Osteocyte (in vitro differentiated cells): ENCODE measurements at places on chromosomes 1 and 21. TPM values are rescaled to one million over a fixed set of nuclear protein-coding genes. Genes with fewer than 3 reads are reported as not detected.

FCAMR gene
- not detected in 2 replicates for total RNA-seq

SPATA46 gene
- total RNA-seq, result not detected in 2 replicates

GRCh38 chr1:242017580-242018233, 18.8 kb upstream of the MAP1LC3C start:
- no peak for DNase-seq

DNA sequence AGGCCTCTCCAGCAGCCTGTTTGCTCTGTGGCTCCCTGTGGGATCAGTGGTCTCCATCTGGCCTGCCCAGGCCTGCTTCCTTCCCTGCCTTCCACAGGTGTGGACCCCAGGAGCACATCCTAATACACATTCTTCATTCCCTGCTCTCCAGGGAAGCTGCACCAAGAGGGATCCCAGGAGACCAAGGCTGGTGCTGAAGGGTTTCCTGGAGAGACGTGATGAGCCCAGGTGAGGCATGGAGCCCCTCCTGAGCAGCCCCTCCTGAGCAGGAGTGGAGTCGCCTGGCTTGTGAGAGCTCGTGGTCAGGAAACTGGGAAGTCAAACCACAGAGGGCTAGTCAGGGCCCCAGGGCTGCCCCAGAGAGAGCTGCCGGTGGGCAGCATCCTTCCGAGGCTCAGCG, 561.4 kb downstream of the MATN1 start:
- DNase-seq, result no peak

DNA sequence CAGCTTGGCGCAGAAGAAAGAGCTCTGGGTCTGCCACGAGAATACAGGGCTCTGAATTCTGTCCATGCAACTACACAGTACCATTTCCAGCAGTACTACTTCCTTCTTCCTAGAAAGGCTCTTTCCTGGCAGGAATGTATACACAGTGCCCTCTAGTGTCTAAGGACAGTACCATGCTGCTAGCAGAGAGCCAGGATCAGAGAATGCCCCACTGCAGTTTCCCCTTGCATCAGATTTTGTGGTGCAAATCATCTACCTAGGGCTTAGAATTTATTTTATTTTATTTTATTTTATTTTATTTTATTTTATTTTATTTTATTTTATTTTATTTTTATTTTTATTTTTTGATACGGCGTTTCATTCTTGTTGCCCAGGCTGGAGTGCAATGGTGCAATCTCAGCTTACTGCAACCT, 50.8 kb downstream of the PAX7 start:
- no peak for DNase-seq

CR1 gene
- not detected in 2 replicates for total RNA-seq

LRRC3 gene
- 4.0 and 4.2 TPM in 2 replicates for total RNA-seq

ZBTB8B gene
- total RNA-seq, result 0.08 and 0.10 TPM in 2 replicates

S100A3 gene
- 5.7 and 7.5 TPM in 2 replicates for total RNA-seq
